ENCODE measurements at places on chromosomes 6 and 20.

GRCh38 chr20:23042270-23042669 lies 7.2 kb downstream of the SSTR4 start:
- DNase-seq = no peak

- DNase-seq = no peak
These were observed 149.2 kb upstream of the PRDM1 start for GRCh38 chr6:105936972-105937371.

DNA sequence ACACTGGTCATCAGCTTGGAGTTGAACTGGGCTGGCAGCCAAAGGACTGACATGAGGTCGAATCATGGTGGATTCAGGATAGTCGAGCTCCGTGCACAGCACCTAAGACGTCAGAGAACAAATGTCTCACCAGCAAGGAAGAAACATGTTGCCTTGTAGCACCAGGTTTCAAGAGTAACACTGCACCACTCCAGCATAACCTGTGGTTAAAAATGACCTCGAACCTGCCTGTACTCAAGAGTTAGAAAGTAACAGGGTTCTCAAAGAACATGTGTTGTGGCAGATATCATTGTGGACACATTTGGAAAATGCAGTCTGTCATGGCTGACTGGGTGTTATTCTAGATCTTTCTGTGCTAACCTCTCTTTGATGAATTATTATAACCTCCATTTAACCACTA lies 511.6 kb downstream of the CDH26 start:
- no peak for DNase-seq

- DNase-seq = no peak
These were observed 34.0 kb downstream of the RSPO4 start for GRCh38 chr20:967796-968742.

DNA sequence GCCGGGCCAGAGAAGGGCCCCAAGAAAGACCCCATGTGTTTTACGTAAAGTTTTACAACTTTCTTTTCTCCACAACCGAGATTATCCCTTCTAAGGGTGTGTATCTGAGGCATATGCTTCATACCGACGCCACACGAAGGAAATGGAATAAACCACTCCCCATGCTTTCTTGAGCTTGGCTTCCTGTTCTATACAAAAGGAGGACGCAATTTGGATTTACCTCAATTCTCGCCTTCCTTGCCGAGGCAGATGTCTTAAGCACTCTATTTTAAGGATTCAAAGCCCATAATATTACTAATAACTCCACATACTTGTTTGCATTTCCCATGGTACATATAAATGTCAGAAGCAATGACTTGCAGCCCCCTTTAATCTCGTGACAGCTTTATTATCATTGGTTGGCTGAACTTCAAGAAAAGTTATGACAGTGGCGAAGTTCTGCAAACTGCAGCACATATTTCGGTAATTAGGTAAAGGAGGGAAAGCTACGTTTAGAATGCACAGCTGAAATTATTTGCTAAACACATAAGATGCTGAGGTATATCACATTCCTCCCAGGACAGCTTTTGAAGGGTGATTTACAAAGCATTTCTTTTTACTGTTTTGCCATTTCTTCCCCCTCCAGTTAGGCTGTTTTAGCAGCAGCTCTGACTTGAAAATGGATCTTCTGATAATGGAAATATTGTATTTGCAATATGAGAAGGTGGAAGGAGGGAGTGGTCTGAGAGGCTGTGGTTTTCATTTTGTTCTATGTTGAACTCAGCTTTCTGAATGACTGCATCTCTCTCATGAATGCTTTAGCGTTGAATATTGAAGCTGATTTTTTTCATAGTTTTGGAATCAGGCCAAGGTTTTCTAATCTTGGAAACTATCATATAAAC lies 330.5 kb downstream of the EPHA7 start:
- DNase-seq = no peak

DNA sequence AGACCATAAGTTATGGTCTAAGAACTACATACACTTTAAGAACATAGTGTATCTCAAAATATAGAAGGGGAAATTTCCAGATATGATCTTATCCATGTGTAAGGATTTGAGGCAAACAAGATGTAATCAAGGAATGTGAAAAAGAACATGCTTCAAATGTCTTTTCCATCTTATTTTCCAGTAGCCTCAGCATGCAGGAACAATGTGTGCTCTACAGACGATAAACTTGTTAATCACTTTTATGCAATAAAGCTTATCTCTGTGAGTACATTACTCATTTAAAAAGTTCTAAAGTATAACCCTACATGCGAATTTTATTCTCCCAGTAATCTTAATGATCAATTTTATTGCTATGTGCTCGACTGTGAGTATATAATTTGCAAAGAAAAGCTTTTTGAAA lies 185.2 kb downstream of the ALDH8A1 start:
- DNase-seq = no peak

DNA sequence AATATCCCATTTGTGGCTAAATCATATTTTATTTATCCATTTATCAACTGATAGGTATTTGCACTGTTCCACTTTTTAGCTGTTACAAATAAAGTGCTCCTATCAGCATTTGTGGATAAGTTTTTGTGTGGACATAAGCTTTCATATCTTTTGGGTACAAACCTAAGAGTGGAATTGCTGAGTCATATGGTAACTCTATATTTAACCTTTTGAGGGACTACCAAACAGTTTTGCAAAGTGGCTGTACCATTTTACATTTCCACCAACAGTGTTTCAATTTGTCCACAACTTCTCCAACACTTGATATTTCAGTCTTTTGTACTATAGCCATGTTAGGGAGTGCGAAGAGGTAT lies 23.6 kb upstream of the ECHDC1 start:
- peak; percentile 4 for DNase-seq

DNA sequence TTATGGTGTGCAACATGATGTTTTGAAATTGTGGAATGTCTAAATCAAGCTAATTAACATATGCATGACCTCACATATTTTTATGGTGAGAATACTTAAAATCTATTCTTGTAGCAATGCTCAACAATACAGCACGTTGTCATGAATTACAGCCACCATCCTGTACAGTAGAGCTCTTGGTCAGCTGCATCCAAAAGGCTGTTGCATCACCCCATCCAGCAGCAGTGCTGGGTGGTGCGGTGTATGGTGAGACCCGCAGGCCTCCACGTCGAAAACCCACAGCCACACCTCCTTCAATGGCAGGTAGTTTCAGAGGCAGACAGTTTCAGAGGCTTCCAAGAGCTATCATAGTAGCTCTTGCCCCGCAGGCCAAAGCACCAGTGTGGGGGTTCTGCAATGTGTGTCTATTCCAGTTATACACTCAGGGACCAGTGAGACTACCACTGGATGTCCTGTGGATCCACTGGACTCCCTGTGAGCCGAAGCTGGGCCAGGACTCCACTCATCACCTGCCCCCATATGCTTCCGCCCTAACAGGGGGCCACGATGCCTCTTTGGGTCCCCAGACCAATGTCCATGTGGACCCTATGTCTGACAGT lies 23.4 kb downstream of the PACSIN1 start:
- no peak for DNase-seq

GRCh38 chr6:101935732-101936131 lies 542.2 kb downstream of the GRIK2 start:
- DNase-seq = no peak

DNA sequence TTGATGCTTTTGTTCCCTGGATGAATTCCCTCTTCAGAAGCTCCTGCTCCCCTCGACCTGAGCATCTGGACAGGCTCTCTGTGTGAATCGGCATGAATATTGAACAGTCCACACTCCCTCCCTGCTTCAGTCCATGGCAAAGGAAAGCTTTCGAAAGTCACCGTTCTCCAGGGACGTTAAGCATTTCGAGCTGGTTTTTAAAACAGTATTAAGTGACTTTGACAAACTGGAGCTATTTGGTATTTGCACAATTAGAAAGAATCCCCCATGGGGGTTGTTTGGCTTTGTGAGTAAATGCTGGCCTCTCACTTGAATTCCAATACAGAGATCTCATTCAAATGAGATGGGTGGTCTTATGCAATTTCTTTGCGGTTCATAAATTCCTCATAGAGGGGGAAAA lies 85.3 kb upstream of the TIAM2 start:
- DNase-seq = no peak

DNA sequence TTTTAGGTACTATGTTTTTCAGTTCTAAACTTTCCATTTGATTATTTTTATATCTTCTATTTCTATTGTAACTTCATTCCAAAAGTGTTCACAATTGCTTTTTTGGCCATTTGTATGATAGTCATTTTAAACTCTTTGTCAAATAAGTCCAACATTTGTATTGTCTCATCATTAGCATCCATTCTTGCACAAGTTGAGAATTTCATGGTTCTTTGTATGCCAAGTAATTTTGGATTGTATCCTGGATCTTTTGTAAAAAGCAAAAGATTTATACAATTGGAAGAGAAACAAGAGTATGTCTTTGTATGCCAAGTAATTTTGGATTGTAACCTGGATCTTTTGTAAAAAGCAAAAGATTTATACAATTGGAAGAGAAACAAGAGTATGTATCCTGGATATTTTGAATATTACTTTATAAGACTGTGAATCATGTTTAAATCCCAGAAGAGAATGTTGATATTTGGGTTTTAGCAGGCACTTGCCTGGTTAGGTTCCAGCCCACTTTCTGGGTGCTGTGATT lies 36.9 kb upstream of the NT5E start:
- DNase-seq = no peak

- DNase-seq = no peak
These were observed 54.3 kb upstream of the PRND start for GRCh38 chr20:4667371-4667773.

- DNase-seq = peak; percentile 43
These were observed 45.3 kb upstream of the COL21A1 start for GRCh38 chr6:56292505-56293181.

DNA sequence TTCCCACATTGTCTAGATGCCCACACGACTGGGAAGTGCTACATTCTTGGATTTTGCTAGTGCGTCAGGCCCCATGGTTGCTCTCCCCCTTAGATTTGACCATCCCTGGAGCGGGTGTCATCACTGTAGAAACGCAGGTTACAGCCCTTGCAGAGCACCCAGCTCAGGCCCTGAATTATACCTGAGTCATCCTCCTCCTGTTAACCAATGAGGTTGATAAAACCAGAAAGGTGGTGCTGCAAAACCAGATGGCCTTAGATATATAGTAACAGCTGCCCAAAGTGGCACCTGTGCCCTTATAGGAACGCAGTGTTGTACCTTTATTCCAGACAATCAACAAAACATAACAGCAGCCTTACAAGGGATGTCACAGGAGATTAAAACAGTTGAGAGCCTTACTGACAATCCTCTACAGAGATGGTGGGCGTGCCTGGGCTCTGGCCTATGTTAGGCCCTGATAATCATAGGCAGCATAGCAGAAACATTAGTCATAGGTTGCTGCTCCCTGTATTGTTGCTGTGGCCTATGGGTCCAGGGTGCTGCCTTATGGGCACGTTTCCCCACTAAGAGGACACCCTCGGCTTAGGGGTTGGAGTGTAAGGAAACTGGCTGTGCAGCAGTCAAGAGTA lies 33.6 kb upstream of the HSF2 start:
- DNase-seq = peak; percentile 58

- DNase-seq = peak; percentile 20
These were observed 504.0 kb upstream of the PTCHD4 start for GRCh38 chr6:48615041-48615440.

DNA sequence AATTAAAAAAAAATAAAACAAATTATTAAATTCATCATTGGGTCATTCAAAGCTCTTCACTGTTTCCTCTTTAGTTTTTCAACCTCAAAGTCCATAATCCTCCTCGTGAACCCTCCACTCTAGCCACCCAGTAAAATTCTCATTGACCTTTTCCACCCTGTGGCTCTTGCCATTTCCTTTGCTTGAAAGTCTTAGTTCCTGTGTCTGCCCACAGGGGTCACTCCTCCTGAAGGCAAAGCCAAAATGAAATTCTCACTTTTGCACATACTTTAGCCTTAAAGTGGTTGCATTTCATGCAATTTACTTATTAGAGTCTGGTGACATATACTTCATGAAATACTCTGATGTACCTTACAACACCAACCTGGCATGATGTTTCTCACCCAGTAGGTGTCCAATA lies 263.7 kb downstream of the BMP2 start:
- no peak for DNase-seq

- no peak for DNase-seq
These were observed 35.2 kb upstream of the HLA-G start for GRCh38 chr6:29792123-29793035.

DNA sequence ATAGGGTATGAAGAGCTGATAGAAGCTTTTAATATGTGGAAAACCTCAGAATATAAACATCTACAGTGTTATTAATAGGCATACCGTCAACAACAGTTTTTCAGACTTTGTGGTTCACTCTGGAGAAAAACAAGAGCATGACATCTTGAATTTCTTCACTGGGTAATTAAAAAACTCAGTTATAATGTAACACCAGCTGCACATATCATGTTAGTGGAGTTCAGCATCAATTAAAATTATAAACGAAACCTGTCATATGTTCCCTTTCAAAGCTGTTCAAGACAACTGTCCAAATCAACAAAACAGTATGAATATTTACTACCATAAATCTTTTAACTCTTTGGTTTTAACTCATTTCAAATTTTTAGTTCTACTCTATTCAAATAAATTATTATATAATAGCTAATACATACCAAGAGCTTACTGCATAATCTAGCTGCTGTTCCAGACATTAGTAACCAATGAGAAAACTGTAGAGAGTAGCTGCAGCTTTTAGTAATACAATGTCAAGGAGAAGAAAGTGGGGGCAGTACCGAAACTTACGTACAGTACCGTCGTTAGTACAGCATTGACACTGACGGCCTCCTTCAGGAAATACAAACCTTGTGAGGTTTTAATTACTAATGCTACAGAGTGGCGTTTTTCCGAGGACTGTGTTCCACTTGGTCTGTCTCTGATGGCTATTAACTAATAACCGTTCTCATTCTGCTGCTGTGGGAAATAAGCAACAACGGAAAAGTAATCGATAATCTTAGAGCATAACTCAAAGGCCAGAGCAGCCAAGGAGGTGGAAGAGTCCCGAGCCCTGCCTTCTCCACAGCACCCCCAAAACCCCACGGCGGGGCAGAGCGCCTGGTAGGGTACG lies 532 bp upstream of the PM20D2 start:
- DNase-seq = no peak

GRCh38 chr6:29653452-29654038 lies 3.3 kb upstream of the MOG start:
- peak; percentile 41 for DNase-seq

- peak; percentile 80 for DNase-seq
These were observed at the start of gene GFOD1 for GRCh38 chr6:13487122-13488014. TSS of gene GFOD1 (minus strand) at chr6:13487600. CDS start at chr6:13486890, 710 bp downstream.

GRCh38 chr6:47414423-47415167 lies 63.0 kb upstream of the CD2AP start:
- DNase-seq = no peak

GRCh38 chr6:21666201-21666691 lies 72.7 kb downstream of the SOX4 start:
- no peak for DNase-seq

- no peak for DNase-seq
These were observed 162.5 kb downstream of the PRL start for GRCh38 chr6:22134308-22134707.

Data from NCI-H226 (cell line).